ENCODE measurements at places on chromosomes 2 and 18.

GRCh38 chr2:186588940-186589611, 780 bp upstream of the ITGAV start:
- no peak for DNase-seq

DNA sequence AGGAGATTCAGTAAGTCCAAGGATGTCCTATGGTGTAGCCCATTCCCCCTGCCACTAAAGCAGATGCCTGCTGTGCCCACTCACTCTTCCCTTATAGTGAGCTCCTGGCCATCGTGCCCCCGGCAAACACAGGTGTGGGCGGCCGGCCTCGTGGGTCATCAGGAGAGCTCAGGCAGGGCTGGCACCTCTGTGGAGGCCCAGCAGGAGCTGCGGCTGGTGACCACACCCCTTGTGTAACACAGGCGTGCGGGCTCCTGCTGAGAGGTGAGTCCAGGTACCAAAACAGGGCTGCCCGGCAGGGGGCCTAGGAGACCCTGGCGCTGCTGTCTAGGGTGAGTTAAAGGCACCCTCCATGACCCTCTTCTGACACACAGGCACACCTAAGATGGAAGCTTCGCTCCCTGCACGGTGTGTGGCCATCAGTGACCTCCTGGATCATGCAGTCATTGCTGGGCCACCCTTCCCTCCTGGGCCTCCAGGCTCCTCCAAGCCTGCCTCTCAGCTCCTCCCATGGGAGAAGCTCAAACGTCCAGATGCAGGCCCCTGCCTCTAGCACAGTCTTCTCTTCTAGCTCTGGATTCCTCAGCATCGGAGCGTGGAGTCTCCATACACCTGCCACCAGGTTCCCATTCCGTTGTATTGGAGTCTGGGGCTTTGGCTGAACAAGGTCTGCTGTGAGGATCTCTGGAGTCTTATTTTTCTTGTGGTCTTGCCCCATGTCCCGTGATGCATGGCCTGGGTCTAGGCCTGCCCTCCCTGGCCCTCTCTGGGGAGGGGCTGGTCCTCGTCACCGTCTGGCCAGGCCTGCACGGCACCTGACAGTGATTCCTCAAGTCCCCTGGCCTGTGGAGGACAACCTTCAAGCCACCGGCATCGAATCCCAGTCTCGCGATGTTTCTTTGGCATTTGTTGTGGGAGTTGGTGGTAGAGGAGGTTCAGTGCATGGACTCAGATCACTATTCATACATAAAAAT, 246.9 kb downstream of the ACKR3 start:
- peak; percentile 63 for DNase-seq

- DNase-seq, result no peak
Measured at GRCh38 chr2:24986372-24986771, 14.6 kb upstream of the DNAJC27 start.

DNA sequence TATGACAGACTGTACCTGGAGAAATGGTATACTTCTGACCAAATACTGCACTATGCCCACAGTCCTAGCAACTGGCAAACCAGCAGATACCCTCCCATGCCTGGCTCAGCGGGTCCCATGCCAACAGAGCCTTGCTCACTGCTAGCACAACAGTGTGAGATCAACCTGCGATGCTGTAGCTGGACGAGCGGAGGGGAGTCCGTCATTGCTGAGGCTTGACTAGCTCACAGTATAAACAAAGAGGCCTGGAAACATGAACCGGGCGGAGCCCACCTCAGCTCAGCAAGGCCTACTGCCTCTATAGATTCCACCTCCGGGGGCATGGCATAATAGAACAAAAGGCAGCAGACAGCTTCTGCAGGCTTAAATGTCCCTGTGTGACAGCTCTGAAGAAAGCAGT, 93.2 kb upstream of the CAB39 start:
- no peak for DNase-seq

DNA sequence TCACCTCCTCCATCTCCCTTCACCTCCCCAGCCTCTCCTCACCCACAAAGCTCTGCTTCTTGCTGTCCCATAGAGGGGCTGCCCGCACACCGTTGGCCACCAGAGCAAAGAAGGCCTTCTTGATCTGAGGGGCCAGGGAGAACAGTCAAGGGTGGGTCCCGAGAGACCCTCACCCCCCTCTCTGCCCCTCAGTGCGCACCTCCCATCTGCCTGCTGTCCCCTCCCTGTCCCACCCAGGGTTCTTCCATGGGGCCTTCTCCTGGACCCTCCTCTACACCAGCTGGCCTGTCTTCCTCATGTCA, 3.2 kb downstream of the PRKAG3 start:
- DNase-seq, result no peak

Data from type B pancreatic cell (in vitro differentiated cells).